T-helper 22 cell (primary cell): ENCODE measurements at places on chromosomes 12 and 14.

- DNase-seq, result no peak
Measured at GRCh38 chr12:49983892-49984291, 11.1 kb downstream of the AQP6 start.

DNA sequence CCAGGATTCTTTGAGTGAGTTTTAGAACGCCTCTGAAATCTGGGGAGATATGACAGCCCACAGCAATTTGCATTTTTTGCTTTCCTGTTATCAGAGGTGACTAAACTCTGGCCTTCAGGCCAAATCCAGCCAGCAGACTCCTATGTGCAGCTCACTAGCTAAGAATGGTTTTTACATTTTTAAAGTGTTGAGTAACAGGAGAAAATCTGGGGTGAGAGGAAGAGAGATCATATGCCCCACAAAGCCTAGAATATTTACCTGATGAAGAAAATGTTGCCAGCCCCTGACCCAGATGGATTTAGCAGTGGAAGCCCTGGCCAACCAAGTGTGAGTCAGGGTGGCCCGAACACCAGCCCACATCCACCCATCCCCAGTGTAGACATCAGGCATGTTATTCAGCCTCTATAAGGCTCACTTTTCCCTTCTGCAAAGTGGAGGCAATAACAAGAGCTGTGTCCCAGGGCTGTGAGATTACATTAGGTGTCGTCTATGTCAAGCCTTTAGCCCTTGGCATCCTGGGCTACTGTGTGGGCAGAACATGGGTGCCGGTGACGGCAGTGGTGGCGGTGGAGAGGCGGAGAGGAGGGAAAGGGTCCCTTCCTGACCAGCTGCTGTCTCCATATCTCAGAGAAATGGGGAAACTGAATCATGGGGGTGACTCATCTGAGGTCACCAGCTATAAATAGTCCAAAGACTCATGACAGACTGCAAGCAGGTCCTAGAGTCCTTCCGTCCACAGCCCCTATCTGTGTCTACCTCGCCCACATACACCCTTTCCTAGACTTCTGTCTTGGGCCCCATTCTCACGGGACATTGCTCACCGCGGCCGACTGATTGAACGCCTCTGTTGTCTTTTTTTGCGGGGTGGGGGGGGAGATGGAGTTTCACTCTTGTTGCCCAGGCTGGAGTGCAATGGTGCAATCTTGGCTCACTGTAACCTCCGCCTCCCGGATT lies 32.6 kb upstream of the CD9 start:
- DNase-seq, result no peak

DNA sequence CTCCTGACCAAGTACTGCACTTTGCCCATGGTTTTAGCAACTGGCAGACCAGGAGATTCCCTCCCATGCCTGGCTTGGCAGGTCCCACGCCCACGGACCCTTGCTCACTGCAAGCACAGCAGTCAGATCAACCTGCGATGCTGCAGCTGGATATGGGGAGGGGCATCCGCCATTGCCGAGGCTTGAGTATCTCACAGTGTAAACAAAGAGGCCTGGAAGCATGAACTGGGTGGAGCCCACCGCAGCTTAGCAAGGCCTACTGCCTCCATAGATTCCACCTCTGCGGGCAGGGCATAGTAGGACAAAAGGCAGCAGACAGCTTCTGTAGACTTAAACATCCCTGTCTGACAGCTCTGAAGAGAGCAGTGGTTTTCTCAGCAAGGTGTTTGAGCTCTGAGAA lies 479.8 kb downstream of the FUT8 start:
- no peak for DNase-seq

- DNase-seq, result no peak
Measured at GRCh38 chr14:65302571-65303189, 109.8 kb upstream of the FUT8 start.

DNA sequence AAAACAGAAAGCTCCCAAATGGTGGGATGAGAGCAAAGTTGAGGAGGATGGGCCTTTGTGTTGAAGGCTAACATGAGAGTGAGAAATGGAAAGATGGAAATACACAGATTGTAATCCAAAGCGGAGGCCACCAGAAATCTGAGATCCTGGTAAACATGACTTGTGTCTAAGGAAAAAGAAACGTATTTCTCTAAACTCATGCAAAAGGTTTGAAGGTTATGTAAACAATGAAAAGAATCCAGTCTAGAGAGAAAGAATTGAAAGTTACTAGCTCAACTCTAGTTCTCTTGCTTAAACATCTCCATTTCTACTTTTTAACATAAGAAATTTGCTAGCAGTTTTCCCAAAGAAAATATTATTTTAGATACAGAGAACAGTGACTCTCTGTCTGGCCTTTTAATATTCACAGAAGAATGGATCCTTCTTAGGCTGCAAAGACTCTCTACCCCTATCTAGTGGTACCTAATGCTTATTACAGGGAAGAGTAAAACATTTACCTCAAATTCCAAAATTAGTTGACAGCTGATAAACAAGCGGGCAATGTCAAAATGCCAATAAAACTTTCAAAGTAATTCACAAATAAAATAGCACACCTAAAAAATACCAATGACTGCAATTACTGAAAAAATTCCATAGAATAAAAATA lies 75.8 kb upstream of the SOX5 start:
- DNase-seq, result no peak

DNA sequence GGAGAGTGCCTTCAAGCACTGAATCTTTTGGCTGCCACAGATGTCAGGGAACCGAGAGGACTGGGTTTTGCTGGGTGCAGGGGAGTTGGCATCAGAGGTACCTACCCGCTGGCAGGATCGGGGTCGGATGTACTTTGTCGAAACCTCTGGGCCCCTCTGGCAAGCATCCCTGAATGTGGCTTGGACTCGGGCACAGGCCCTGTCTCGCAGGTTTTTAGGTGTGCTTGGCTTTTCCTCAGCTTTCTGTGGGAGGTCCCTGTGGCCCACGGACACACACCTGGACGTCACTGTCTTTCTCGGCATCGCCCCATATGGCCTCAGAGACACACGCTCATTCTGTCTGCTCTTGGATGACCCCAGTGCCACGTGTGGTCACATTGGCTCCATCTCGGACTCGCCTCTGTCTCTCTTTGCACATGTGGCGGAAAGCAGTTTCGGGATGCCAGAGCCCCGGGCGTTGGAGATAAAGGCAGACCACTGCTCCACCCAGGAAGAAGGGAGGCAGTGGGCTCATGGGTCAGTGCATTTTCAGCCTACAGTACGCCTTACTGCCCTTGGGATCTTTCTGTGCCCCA lies 769.6 kb upstream of the ALG10B start:
- no peak for DNase-seq

DNA sequence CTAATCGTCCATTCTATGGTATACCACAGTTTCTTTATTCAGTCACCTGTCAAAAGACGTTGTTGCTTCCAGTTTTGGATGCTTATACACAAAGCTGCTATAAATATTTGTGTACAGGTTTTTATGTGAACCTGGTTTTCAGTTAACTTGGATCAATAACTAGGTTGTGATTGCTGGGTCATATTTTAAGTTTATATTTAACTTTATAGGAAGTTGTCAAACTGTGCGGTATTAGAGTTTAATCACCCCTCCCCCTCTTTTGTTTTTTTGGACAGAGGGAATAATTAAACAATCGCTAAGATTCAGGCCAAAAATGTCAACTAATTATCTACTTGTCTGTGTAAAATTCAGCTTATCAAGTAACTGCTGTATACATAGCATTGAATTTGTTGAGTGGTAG lies 34.3 kb downstream of the SCN8A start:
- no peak for DNase-seq

GRCh38 chr12:7608184-7608911 lies 57.4 kb downstream of the APOBEC1 start:
- no peak for DNase-seq

- no peak for DNase-seq
Measured at GRCh38 chr12:78560633-78561032, 303.9 kb upstream of the SYT1 start.

DNA sequence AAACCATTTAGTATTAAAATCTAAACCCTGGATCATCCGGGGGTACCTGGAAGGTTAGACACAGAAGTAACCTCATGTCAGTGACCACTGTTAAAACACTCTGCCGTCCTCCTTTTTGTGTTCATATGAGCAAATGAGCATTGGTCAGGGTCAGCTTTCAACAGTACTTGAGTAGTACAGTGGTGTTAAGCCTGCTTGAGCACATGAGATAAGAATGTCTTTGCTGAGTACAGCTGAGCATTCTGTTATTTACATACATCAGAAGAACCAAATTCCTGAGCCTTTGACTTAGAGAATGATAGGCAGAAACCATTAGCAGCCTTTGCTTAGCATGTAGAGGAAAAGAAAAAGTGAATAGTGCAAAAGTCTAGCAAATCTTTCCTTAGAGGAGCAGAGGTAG lies 38.6 kb upstream of the LRTM2 start:
- no peak for DNase-seq

GRCh38 chr12:46149079-46149464 lies 119.8 kb downstream of the SLC38A1 start:
- DNase-seq, result no peak

- no peak for DNase-seq
Measured at GRCh38 chr12:6613015-6613775, 6.0 kb upstream of the CHD4 start.

GRCh38 chr14:73879027-73879426 lies 7.6 kb upstream of the ZNF410 start:
- DNase-seq, result no peak

- DNase-seq, result no peak
Measured at GRCh38 chr14:24613747-24614146, 4.3 kb upstream of the GZMH start.

DNA sequence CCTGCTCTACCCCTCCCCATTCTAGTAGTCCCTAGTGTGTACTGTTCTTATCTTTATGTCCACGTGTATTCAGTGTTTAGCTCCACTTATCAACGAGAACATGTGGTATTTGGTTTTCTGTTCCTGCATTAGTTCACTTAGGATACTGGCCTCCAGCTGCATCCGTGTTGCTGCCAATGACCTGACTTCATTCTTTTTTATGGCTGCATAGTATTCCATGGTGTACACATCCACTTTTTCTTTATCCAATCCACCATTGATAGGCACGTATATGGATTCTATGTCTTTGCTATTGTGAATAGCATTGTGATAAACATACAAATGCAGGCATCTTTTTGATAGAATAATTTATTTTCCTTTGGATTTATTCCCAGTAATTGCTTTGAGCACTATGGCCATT lies 327.7 kb downstream of the DUSP6 start:
- no peak for DNase-seq

GRCh38 chr14:24535737-24536136 lies 27.7 kb upstream of the CMA1 start:
- no peak for DNase-seq

GRCh38 chr12:31324116-31324844 lies 1.7 kb downstream of the SINHCAF start:
- peak; percentile 68 for DNase-seq

GRCh38 chr12:84033162-84033561 lies 879.4 kb downstream of the SLC6A15 start:
- no peak for DNase-seq

- no peak for DNase-seq
Measured at GRCh38 chr12:112716099-112717093, 75.2 kb upstream of the RPH3A start.

- no peak for DNase-seq
Measured at GRCh38 chr14:39016733-39017095, 86.3 kb downstream of the SEC23A start.

- no peak for DNase-seq
Measured at GRCh38 chr12:26705851-26706250, 127.1 kb downstream of the ITPR2 start.

DNA sequence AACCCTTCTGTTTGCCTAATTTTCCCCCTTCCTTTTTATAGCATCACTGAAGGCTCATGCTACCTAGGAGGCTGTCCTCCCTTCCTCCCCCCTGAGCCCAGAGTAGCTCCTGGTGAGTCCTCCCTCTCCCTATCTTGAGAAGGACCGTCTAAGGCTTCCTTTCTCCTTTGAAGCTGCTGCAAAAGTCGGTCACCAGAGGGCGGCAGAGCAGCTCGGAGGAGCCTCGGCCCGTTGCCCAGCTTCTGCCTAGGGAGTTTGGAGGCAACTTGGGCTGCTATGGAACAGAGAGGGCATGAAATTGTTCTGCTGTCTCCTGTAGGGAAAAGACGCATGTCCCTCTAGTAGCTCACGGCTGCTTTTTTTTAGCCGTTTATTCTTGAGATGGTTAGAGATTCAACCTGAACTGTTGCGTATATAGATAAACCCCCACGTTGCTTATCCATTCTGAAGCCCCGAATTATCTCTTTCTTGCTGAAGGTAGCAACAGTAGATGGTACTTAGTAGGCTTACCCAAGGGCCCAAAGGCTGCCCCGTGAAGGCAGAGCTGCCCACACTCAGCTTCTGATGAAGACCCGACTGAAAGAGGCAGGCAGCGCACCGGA lies 5.7 kb downstream of the WNT5B start:
- DNase-seq, result peak; percentile 15

- DNase-seq, result no peak
Measured at GRCh38 chr12:48995086-48995879, 3.9 kb downstream of the DDN start.

DNA sequence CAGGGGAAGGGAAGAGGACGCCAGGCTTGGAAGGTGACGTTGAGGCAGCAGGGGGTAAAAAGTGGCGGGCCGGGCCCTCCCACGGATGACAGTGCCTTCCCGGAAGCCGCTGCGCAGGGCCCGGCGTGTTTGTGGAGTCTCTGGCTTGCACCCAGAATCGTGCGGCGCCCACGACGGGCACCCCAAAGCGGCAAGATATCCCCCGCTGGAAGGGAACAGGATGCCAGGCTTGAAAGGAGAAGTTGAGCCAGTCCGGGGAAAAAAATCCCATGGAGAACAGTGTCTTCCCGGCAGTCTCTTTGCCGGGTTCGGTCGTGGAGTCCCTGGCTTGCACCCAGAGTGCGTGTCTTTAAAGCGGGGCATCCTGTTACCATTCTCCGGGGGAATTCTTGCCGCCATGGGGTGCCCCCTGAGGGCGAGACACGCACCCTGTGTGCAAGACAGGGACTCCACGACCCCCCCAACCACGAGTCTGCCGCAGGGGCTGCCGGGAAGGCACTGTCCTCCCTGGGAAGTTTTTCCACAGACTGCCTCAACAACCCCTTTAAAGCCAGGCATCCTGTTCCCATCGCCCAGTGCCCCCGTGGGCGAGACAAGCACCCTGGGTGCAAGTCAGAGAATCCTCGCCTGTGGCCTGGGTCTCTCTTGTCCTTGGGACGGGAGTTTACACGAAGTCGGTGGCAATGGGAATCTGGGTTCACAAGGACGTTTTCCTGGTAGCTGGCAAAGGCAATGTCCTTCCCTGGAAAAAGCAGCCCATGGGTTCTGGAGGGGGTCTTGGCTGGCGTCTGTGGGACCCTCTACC lies 156.1 kb upstream of the ALG10B start:
- DNase-seq, result no peak

DNA sequence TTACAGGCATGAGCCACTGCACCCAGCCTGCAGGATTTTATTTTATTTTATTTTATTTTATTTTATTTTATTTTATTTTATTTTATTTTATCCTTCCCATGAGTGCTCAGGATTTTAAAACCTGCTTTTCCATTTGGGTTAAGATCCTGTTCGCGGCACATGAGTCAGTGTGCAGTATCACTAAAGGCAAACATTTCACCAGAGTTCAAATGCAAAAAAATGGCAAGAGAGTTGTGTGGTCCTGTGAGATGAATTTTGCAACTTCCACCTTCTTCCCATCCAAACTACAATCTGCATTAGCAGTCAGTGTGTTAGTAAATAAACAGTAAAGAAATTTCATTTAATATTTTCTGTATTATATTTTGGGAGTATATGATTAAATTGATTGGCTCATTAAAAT lies 29.0 kb downstream of the MOAP1 start:
- no peak for DNase-seq

- DNase-seq, result no peak
Measured at GRCh38 chr14:77986773-77987172, 183.4 kb upstream of the NRXN3 start.
